ENCODE measurements at places on chromosomes 5 and 9. TPM values are rescaled to one million over a fixed set of nuclear protein-coding genes. Genes with fewer than 3 reads are reported as not detected.

FOXD4L4 gene
- total RNA-seq: 0.08 TPM

NFIL3 gene
- 20.8 TPM for total RNA-seq

ZFP2 gene
- 0.39 TPM for total RNA-seq

CDC20B gene
- total RNA-seq: under 0.01 TPM

GLRA1 gene
- not detected for total RNA-seq

Measured in epithelial cell of alveolus of lung (primary cell).